GM12892 (cell line): ENCODE measurements at places on chromosomes 5 and 9.

DNA sequence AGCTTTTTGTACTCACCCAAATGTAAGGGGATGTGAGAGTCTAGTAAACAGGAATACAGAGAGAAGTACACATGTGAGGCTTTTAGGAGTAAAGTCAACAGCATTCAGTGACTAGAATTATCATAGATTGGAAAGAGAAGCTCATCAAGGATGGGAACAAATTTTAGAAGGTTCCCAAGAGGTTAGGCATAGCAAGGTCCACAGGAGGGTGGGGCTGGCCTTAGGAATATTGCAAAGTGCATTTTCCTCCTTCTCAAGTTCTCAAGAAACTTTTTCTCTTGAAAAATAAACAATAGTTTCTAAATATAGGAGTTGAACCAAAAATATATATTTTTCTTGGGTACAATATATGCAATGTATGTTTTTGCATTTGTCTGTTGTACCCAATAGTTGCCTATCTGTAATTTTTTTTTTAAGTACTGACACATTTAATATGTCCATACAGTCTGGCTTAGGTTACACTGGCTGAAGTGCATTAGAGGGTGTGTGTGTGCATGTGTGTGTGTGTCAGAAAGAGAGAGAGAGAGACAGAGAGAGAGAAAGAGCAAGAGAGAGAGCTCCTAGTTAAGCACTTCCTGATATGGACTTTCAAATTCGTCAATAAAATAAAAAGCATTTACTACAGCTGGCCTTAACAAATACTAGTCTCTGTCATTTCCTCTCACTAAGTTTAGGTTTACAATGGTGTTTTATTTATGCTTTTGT is 62.2 kb downstream of the SNX18 start:
- DNase-seq, result no peak

DNA sequence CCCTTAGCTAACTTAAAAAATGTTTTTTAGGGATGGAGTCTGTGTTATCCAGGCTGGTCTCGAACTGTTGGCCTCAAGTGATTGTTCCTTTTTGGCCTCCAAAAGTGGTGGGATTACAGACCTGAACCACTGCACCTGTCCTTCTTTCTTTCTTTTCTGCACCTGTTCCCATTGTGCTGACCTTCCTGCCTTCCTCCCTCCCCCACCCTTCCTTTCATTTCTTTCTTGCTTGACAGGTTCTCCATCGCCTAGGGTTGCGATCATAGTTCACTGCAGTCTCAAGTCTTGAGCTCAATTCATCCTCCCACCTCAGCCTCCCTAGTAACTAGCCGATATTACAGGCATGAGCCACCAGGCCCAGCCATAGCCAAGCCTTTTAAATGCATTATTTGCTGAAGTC is 20.6 kb downstream of the JMY start:
- DNase-seq, result no peak

- no peak for DNase-seq
Measured at GRCh38 chr5:62509806-62510205, 68.8 kb upstream of the LRRC70 start.

DNA sequence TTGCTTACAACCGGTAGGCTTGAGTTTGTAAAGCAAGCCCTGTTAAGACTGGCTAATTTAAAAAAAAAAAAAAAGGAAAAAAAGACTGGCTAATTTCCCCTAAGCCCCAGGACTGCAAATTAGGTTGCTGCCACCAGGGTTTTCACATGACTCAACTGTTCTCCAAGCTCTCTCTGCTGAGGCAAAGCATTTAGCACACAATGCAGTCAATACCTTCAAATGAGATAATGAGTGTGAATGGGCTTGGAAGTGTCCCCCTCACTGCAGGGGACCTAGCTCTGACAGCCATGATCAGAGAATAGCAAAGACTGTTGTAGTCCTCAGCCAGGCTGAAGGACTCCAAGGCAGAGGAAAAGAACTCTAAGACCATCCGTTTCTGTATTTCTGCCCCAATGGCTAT is 42.8 kb upstream of the ZSWIM6 start:
- DNase-seq, result no peak

- DNase-seq, result no peak
Measured at GRCh38 chr5:100694100-100694499, 158.9 kb downstream of the FAM174A start.

- no peak for DNase-seq
Measured at GRCh38 chr5:156929366-156929948, 33.6 kb downstream of the TIMD4 start.

- DNase-seq, result no peak
Measured at GRCh38 chr9:5428172-5428571, 9.6 kb downstream of the PLGRKT start.
